ENCODE measurements at places on chromosomes 5 and 9.

- no peak for DNase-seq
These were observed 32.1 kb upstream of the SARDH start for GRCh38 chr9:133770076-133770777.

DNA sequence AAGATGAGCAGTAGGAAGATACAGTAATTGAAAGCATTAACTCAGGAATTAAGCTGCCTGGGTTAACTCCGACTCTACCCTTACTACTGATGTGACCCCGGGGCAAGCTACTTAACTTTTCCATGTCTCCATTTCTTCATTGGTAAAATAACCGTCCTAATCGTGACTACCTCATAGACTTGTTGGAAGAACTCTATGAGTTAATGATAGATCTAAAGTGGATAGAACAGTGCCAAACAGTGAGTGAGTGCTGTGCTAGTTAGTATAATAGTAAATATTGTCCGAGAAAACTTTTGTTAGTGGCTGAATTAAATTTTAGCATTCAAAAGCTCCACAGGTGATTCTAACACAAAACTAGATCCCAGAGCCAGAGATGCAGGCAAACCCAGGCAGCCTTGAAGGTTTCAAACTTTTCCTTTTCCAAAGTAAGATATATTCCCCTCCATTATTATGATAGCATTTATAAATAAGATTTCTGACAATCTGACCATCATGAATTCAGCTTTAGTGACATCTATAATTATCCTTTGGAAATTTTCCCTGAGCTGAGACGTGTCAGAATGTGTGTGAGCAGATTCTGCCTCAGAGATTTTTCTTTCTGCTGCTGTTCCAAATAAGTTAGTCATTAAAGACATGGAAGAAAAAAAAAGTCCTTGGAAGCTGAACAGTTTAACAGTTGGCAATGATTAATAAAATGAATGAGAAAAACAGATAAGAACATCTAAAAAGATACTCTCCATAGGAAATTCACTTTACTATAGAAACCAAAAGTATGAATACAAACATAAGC is 369.5 kb downstream of the PRELID2 start:
- DNase-seq: no peak

DNA sequence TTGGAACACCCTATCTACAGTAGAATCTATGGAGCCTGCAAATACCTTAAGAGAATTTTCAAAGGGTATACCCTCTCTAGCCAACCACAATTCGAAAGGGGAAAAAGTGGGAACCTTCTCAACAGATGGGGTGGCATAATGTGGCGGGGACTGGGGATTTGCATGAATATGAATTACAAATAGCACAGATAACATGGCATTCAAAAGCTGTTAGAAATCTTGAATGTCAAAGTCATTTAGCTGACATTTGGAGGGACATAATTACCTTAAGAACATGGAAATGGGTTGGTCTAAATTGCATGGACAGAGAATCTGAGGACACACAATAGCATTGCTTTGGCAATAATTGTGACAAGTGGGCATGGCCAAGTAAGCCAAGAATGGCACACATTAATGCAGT is 23.2 kb upstream of the TYRP1 start:
- no peak for DNase-seq

DNA sequence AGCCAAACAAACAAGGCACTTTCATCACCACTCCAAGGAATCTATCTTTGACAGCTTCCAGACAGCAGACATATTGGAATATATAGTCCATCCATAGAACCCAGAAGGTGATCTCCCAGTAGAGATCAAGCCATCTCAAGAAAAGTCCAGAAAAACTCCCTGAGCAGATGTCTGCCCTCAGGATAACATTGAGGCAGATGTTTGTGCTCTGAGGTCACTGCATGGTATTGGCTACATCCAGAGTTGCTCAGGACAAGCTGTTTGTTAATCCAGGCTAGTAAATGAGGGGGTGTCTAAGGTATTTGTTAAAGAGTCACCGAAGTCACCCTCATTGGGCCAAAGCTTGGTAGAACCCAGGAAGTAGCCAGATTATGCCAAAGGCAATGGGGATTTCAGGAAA is 556.3 kb upstream of the KLF4 start:
- DNase-seq: no peak

DNA sequence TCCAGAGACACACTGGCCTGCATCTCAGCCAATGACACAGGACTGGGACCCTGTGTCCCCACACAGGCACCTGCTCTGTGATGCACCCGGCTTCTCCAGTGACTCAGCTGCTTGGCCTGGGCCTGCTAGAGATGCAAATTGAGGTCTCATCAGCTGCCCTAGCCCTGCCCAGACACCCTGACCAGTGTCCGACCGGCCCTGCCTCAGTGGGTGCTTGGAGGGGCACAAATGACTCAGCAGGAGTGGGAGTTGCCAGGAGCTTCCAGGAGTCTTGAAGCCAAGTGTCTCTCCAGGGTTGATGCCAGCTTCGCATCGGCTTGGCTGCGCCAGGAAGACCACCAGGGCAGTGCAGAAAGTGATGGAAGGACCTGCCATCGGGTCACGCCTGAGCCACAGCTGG is 148.2 kb downstream of the ICE1 start:
- DNase-seq: no peak

DNA sequence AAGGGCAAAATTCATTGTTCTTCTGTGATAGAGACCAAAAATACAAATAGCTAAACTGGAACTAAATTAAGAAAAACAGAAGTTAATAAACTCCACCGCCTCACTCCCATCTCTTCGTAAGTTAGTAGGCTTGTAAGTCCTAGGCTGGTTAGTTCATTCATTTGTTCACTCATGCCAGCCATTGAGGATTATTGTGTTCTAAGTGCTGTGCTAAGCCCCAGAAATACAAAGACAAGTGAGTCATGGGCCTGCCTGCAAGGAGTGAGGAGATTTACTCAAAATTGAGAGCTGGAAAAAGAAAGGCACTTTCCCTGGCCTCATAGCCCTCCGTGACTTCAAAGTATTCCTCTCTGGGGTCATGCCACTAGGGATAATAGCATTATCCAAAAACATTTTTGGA is 8.5 kb downstream of the DOCK8 start:
- no peak for DNase-seq

DNA sequence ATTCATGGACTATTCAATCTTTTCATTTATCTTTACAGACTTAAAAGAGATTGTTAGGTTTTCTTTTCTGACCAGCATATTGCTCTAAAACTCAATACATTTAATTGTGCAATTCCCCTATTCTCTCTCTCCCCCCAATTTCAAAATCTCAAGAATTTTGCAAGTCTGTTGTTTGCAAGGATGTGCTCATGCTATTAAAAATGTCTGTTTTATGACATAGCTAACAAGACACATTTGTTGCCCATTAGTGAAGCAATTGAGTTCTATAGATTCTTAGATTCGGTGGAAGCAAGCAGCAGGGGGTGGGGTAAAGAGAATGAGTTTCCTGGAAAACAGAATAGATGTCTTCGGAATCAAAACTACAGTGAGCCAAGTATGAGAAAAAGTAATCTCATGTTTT is 8.5 kb upstream of the CSNK1A1 start:
- DNase-seq: no peak

- DNase-seq: no peak
These were observed 9.5 kb downstream of the SLC35A4 start for GRCh38 chr5:140574165-140574564.

DNA sequence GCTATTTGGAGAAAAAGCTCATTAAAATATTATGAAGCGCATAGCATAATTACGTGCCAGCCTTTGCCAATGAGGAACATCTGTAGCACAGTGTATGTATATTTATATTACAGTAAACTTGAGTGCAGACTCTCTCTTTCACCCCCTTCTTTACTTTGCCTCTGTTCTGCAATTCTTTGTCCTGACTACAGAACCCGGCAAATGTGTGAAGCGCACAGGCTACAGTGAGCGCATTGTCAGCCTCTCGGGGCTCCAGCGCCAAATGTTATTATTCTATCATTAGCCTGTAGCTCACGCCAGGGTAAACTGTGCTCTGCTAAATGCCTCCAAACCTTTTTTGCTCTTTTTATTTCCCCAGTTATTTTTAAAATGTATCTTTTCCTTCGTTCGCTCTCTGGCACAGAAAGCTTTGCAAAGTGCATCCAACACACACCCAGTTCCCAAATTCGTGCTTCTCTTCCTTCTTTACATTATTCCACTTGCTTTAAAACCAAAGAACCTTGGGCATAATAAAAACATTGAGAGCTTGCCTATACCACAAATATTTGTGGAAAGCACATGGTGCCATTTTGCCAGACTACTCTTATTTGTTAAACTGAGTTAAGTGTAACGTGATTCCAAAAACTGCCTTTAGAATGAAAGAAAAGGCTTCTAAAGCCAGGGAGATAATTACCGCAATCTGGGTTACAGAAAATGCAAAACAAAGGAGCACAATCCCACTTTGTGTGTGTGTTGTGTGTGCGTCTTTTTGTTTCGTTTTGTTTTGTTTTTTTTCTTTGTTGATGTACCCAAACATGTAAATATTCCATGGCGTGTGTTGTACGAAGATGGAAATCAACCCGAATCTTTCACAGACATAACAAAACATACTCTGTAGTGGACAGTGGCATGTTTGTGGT is 164.1 kb upstream of the MPDZ start:
- no peak for DNase-seq

- no peak for DNase-seq
These were observed 75.4 kb upstream of the ADRB2 start for GRCh38 chr5:148751025-148751424.

- DNase-seq: no peak
These were observed 7.8 kb upstream of the RUSC2 start for GRCh38 chr9:35482071-35482470.
